AG10803 (cell line): ENCODE measurements at places on chromosomes 12 and 14.

GRCh38 chr12:55931780-55932550 lies 1.0 kb downstream of the DGKA start:
- DNase-seq: peak; percentile 26

- DNase-seq: no peak
Measured at GRCh38 chr12:109723311-109723881, 9.8 kb downstream of the FAM222A start.

DNA sequence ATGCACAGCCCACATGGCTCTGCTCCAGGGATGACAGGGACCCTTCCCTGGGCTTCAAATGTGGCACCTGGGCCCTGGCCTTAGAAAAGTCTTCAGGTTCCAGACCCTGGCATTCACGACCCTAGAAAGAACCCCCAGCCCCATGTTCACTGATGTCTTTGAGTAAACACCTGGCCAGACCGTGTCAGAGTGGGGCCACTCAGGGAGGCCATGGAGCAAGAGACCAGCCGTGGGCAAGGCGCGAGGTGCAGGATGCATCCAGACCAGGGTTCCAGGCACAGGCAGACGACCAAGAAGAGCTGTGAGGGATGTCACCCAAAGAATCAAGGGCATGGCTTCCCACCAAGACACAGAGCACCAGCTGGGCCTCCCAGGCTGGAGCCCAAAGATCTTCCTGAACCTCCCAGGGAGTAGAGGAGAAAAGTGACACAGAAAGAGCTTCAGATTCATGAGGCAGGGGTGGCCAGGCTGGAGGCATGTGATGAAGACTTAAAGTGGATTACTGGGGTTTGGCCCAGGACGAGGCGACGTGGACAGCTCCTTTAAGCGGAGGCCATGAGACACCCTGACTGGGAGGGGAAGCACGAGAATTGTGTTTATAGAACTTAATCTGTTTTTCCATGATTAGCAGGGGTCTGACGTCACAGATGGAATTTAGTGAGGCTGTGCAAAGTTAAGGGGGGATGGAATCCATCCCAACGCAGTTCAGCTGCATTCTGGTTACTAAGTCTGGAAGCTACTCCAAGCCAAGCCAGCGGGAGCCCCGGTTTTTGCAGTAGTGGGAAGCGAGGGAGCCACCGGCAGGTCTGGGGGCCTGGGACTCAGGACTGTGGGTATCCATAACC lies 61.6 kb downstream of the ARL6IP4 start:
- DNase-seq: no peak

- no peak for DNase-seq
Measured at GRCh38 chr12:2642176-2642892, 152.4 kb upstream of the FKBP4 start.

GRCh38 chr12:47813511-47814196 lies 6.0 kb downstream of the HDAC7 start:
- no peak for DNase-seq

DNA sequence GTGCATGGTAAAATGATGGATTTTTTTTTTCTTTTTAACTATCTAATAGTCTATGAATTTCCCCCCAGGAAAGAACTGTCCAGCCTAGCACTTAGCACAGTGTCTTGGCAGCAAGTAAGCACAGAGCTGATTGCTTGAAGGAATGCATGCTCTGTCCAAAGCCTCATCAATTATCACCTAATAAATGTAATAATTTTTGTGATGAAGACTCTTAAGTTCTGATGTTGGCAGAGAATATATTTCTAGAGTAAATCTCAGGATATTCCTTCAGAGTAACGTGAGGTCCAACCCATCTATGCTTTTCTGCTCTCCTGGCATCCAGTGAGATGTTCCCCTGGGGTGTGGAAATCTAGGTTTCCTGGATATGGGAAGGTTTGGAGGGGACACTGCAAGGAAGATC lies 152.4 kb downstream of the TMX1 start:
- DNase-seq: no peak

- no peak for DNase-seq
Measured at GRCh38 chr12:66288121-66288520, 14.2 kb upstream of the HELB start.

DNA sequence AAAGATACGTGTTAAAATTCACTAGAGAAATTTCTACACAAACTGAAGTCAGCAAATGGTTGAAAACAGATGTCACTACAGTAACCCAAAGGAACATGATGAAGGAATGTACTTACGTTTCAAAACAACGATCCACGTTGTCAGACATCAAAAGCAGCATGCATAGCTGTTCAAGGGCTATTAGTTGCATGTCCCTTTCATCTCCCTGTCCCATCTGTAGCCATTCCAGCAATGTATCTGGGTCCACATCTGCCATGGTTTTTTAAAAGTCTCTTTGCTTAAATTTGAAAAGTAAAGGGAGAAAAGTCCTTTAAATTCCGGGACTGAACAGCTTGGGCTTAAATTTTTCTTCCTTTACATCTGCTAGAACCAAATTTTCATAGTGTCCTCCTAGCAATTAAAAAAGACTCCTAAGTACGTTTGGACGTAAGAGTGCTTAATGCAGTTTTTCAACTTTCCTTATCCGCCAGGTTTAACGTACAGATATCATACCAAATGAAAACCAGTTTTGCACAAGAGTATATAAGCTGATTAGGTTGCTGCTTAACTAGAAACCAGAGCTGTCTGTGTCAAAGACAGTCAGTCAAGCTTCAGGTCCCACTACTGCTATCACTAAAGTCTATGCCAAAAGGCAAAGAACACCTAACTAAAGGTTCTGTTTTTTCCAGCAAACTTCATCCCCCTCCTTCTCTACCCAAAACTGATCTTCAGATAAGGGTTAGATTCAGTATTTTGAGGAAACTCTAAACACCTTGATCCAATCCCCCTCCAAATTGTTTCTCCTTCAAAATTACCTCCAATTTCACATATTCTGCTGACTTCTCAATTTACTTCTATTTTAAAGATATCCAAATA lies 1.7 kb downstream of the HECTD1 start:
- peak; percentile 95 for DNase-seq

- DNase-seq: no peak
Measured at GRCh38 chr12:98644433-98644711, 216 bp downstream of the IKBIP start.

DNA sequence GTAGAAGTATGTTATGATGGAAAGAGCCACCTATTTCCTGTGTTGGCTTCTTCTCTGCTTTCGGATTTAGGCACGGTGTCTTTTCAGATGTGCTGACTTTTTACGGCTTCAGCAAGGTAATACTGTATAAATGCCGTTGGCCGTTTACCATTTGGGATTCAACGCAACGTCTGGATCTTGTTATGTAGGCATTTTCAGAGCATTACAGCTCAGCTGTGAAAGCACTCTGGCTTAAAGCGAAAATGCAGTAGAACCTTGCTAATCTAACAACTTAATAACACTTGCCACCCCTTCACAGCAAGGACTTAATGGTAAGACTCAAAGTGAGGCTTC lies 229.9 kb downstream of the EFCAB11 start:
- peak; percentile 5 for DNase-seq

- no peak for DNase-seq
Measured at GRCh38 chr12:94174576-94174975, 26.2 kb downstream of the PLXNC1 start.

- DNase-seq: peak; percentile 20
Measured at GRCh38 chr12:104494137-104494792, 37.5 kb downstream of the CHST11 start.

- peak; percentile 96 for DNase-seq
Measured at GRCh38 chr12:98439981-98440581, 75.3 kb upstream of the TMPO start.

DNA sequence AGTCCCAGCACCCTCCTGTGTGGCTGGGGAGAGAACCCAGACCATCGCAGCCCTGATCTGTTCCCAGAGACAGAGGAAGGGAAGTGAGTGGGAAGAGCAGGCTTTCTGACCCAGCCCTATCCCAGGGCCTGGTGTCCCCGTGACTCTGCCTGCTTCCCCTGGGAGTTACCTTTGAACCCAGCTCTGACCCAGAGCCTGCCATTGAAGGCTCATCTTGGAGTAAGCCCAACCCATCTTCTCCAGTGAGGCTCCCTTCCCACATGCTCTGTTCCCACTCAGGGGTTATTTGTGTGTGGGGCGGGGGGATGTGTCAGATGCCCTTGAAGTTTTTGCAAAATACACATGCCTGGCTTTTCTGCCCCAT lies 6.0 kb downstream of the TMEM63C start:
- DNase-seq: no peak

GRCh38 chr12:69821456-69822159 lies 3.4 kb upstream of the MYRFL start:
- peak; percentile 21 for DNase-seq

GRCh38 chr12:124740691-124741137 lies 123.0 kb downstream of the SCARB1 start:
- no peak for DNase-seq

GRCh38 chr14:23785208-23785607 lies 149.0 kb downstream of the DHRS2 start:
- DNase-seq: no peak

GRCh38 chr14:68361231-68361630 lies 431.6 kb downstream of the ZFP36L1 start:
- peak; percentile 80 for DNase-seq

DNA sequence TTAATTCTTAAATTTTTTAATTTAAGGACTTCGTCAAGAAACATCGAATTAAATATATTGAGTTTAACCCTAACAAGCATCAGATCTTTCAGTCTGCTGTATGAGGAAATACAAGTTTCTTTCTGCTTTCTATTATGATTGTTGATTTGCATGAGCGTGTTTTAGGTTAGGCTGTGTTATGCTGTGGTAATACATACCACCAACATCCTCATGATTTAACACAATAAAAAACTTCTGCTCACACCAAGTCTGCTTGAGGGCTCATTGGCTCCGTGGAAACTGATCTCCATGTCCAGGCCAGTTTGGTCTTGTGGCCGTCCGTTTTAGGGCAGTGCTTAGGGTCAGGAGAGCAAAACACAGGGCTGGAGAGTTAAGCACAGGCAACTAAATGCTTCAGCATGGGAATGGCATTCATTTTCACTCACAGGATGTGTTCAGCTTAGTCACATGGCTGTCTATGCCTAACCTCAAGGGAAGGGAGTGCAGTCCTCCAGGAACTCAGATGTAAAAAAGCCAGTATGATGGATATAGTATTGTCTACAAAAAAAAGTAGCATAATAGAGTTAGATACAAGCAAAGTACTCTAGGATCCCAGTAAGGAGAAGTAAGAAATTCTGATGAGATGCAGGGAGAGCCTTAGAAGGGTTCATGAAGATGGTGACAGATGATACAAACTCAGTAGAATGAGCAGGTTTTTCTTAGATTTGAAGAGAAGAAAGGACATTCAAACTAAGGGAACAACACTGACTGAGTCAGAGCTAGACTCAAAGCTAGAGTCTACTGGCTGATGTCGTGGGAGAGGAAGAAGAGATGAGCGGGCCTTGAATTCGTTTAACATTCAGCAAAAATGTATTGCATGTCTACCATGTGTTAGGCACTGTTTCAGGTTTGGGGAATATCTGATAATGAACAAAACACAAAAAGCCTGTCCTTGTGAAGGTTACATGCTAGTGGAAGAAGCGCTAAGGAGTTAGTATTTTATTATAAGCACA lies 16.3 kb downstream of the MARK3 start:
- peak; percentile 82 for DNase-seq

GRCh38 chr14:22841769-22842168 lies 5.4 kb downstream of the MMP14 start:
- DNase-seq: no peak

DNA sequence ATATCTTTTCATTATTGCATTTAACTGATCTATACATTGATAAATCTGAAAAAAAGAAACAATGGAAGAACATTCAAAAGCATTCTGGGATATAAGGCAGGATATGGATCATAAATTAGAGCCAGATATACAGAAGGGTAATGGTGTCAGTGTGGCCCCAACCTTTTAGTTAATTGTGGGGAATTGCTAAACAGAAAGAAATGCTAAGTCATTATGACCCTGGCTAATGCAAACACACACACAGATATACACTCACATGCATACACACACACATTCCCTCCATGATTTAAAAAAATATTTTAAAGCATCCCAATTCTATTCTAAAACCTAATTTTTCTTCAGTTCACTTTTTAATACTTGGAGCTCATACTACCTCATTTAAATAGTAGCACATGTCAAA lies 404.5 kb downstream of the BCAT1 start:
- DNase-seq: no peak

DNA sequence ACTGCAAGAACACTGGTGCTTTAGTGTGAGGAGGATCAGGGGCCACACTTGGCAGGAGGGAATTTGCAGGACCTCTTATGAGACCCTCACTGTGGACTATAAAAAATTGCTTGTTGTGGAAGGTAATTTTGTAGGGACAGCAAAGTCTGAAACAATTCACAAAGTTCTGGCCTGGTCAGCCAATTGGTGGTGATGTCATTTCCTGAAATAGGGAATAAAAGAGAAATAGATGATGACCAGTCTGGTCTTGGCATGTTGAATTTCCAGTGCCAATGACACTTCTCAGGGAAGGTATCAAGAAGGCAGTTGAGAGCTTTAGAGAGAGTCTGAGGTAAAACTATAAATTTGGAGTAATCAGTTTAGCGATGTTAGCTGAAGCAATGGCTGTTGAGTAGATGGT lies 129.3 kb upstream of the LMNTD1 start:
- no peak for DNase-seq

GRCh38 chr12:87270919-87271318 lies 758.3 kb downstream of the C12orf50 start:
- peak; percentile 11 for DNase-seq

GRCh38 chr12:19404242-19404880 lies 34.9 kb upstream of the AEBP2 start:
- DNase-seq: no peak

GRCh38 chr14:102194856-102195255 lies 55.2 kb downstream of the WDR20 start:
- DNase-seq: no peak

GRCh38 chr12:31353750-31354708 lies 28.1 kb upstream of the SINHCAF start:
- no peak for DNase-seq

GRCh38 chr12:4420138-4420670 lies 25.4 kb downstream of the FGF6 start:
- no peak for DNase-seq

DNA sequence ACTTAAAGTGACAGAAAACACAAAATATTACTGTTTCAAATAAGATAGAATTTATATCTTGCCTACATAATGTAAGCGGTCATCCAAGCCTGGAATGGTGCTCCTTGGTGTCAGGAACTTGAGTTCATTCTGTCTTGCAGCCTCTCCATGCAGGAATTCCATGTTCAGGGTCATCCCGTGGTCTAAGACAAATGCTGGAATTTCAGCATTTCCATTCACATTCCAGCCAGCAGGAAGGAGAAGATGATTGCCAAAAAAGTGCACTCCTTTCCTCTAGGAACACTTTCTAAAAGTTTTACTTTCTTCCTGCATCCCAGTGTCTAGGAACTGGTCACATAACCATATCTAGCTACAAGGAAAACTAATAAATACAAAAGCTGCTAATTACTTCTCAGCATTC lies 106.3 kb downstream of the PTPRO start:
- peak; percentile 5 for DNase-seq
